ENCODE measurements at places on chromosomes 4 and X.

DNA sequence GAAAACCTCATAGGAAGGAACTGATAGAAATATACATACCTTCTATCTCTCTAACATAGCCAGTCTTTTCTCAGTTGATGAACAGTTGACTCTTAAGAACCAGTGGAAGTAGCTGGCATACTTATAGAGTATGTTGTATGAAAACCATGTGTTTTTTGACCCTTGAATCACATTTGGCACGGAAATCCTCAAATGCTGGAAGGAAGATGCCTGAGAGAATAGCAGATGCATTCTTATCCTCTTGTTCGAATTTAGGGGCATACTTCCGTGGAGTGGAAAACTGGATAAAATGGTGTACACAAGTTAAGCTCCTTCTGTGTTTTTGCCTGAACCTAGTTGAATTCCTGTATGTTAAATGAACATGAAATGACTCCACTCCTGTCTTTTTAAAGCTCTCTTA, 145.5 kb downstream of the PCDH7 start:
- no peak for DNase-seq

DNA sequence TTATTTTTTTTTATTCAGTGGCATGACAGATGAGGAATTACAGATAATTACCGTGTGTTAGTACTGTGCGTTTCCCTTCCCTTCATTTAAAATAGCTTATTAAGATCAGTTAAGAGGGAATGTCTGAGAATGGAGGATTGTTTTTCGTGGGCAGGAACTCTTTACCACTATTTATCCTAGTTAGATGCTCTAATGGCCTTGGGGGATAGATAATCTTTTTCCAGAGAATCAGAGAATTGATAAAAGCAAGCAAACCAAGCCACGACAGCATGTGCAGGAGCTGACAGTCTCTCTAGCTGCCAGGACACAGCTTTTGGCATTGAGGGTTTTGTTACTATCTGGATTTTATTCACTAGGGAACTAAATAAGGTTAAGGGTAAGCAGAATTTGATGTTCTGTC, 128.7 kb downstream of the DCLK2 start:
- DNase-seq: no peak

- DNase-seq: no peak
Measured at GRCh38 chr4:109945056-109945455, 32.4 kb downstream of the EGF start.

GRCh38 chr4:105276361-105277104, 129.9 kb downstream of the TET2 start:
- no peak for DNase-seq

DNA sequence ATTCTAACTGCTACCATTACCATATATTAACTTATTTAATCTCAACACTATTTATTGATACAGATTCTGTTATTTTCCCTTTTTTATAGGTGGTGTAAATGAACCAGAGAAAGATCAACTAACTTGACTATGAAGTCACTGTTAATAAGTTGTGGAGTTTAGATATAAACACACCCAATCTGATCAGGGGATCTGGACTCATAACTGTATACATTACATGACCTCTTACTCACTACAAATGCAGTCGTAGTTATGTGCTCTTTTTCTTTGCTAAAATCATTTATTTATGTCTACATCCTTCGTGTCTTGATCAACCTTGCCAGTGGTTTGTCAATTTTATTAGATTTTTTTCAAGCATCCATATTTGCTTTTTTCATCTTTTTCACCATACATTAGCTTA, 614.8 kb upstream of the FAM241A start:
- DNase-seq: no peak

DNA sequence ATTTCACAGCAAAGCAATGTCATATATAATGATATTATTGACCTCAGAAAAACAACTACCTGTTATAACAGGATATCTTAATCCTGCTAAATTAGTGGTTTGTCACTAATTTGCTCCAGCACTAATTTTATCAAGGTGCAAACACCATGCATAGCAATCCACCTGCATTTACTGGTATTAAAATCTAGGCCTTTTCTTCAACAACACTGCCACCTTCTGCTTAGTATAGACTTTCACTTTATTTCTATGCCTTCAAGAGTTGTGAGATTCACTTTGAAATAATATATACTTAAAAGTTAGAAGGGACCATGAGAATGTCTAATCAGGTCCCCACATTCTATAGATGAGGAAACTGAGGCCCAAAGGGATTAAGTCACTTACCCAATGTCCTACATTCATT, 82.1 kb upstream of the IQCM start:
- no peak for DNase-seq

- DNase-seq: no peak
Measured at GRCh38 chr4:79266136-79266535, 59.7 kb downstream of the NAA11 start.

GRCh38 chr4:16129336-16129735, 45.5 kb upstream of the PROM1 start:
- no peak for DNase-seq

DNA sequence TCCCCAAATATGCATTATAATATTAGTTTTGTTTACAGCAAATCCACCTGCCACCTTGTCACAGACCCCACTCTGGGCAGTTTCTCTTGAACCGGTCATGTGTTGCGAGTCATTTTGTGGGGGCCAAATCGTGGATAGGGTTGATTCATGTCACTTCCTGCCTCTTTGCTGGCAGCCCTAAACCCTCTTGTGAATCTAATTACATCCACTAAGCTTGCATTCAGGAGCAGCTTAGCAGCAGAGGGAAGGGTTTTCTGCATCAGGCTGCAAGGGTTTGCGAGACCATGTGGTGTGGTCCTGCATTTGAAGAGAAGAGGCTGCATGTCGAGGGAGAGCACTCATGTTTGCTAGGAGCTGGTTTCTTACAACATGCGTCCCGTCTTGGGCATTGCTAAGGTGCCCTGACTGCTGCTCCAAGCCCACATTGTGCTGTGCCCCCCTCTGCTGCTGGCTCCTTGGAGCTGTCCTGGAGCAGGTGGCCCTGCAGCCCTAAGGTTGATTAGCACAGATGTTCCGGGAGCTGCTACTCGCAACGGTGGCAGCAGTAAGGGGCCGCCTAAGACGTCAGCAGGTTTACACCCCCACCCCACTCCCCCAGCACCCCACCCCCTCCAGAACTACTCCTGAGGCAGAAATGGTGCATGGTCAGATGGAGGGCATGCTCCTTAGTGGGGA, 88.9 kb upstream of the CLDN34 start:
- no peak for DNase-seq

- no peak for DNase-seq
Measured at GRCh38 chr4:170805352-170805751, 715.6 kb upstream of the AADAT start.

DNA sequence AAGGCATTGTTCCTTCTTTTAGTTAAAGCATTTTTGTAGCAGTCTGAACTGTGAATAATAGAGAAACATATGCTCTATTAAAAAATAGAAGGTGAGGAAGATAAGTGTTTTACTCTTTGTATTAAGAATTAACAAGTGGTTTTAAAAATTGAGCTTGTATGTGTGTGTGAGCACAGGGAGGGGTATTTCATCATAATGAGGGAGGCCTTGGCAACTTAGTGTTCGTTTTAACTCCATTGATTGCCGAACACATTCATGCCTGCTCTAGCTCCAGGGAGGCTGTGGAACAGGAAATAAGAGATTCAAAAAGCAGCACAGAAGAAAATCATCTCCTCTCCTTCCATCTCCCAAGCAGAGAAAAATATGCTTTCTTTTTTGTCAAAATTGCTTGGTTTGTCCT, 14.8 kb downstream of the SHROOM3 start:
- DNase-seq: no peak

- peak; percentile 69 for DNase-seq
Measured at GRCh38 chrX:152637649-152638442, at the start of gene GABRQ. GABRQ (plus strand) TSS chrX:152637895; CDS start chrX:152638203, 308 bp downstream.

GRCh38 chr4:12852338-12853307, 631.5 kb downstream of the RAB28 start:
- DNase-seq: peak; percentile 15

GRCh38 chr4:17276776-17277175, 235.1 kb downstream of the QDPR start:
- no peak for DNase-seq

GRCh38 chr4:184857441-184858121, 31.8 kb upstream of the ACSL1 start:
- no peak for DNase-seq

- DNase-seq: no peak
Measured at GRCh38 chr4:66840178-66840577, 705.1 kb downstream of the CENPC start.

DNA sequence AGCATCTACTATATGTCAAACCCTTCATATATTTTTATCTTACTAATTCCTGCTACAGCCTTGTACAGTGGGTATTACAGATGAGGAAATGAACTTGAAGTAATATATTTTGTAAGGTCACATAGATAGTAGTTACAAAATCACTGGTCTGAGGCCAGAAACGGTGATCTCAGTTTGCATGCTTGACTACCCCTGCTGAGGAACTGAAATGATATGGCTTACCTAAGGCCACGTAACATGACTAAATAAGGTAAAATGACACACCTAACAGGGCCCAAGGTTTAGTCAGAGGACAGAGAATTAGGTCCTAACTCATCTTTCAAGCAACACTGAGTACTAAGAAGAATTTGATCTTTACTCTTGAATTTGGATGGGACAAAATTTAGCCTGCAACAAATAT, 1.5 kb upstream of the COMMD8 start:
- no peak for DNase-seq

GRCh38 chr4:166324321-166324720, 451.3 kb downstream of the TLL1 start:
- no peak for DNase-seq

DNA sequence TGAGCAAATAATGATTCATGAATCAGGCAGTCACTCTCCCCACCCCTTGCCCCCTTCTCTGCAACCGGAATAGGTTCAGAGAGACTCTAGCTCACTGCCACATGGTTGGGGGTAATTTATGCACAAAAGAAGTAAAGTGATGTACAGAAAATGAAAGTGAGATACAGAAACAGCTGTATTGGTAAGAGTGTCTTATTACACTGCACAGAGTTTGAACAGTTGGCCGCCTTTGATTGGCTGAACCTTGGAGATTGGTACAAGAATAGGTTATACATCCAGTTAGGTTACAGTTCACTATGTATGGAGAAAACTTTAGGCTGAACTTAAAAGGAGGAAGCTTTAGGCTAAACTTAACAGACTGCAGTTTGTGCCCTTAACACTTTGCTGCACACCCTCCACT, 34.6 kb upstream of the DIAPH2 start:
- DNase-seq: no peak

- DNase-seq: no peak
Measured at GRCh38 chrX:41452565-41453356, 5.6 kb downstream of the NYX start.

GRCh38 chr4:38209654-38210053, 249.5 kb downstream of the PTTG2 start:
- DNase-seq: no peak

GRCh38 chrX:134895805-134896581, 94.8 kb upstream of the SMIM10 start:
- no peak for DNase-seq

DNA sequence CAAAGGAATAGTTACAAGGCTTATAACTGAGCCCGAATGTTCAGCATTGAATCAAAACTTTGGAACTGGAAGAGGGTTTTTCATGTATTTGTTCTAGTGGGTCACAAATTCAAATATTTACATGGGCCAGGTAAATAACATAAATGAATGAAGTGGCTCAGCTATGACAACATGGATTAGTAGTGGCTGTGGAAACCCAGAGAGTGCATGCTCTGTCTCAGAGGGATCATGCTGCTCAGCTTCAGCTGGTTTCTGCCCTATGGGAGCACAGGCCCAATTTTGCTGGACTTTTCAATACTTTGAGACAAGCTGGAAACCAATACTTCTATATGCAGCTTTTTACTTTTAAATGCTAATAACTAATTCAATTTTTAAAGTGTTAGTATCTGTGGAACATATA, 394.0 kb upstream of the TEX13C start:
- DNase-seq: no peak

- DNase-seq: no peak
Measured at GRCh38 chrX:148741441-148741840, 241.0 kb downstream of the AFF2 start.

DNA sequence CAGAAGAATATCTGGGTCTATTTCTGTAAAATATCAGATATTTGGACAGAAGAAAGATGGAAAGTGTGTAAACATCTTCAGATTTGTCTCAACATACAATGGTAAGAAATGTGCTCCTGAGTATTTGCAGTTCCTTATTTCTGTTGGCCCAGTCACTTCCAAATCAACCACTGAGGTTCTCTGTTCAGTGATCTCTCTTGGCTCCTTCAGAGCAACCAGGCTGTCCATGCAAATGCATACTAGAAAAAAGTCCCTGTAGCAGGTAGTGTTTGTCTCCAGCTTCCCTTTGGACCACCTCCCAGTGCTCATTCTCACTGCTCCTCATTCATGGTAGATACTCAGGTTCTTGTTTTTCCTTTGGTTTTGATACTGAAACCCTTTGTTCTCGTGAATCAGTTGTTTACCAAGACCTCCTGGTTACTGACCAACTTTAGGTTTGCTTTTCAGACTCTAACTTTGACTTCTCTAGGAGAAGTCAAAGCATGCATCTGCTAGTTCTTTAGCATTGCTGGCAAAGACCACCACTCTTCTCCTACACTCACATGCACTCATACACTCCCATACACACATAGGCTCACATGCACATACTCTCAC, 28.8 kb downstream of the ASIC5 start:
- no peak for DNase-seq

DNA sequence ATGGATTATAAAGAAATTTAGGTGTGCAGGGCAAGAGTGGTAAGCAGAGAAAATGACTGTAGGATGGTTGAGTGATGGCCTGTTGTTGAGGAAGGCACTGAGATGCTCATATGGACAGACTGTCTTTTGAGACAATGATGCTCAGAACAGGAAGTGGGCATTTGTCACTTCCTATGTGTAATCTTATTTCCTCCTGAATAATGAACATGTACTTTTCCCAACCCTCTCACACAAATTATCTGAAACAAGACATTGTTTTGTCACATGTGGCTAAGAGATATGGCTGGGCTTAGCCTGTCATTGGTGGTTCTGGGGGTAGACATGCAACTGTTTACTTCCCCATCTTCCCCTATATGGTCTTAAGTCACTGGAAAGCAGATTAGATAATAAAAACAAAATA, 240.5 kb downstream of the CFAP47 start:
- DNase-seq: no peak

DNA sequence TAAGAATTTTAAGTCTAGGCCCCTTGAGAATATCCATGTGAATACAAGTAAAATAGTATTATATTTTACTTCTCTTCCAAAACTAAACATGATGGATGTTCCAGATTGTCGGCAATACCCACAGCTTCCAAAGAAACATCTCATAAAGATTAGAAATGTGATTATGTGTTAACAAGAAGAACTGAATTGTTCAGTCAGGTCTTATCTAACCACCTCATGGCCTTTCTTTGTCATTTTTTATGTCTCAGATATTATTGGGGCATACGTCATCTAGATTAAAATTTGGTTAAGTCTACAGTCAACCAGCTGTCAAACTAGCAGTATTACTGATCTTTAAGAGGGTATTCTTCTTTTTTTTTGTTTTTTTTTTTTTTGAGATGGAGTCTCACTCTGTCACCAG, 10.0 kb downstream of the EPGN start:
- no peak for DNase-seq

- no peak for DNase-seq
Measured at GRCh38 chrX:54810532-54810931, 3.0 kb downstream of the MAGED2 start.

Measured in H1 (cell line).